Prostate gland (tissue), 2 donors: ENCODE measurements at places on chromosomes 16 and 17. TPM values are rescaled to one million over a fixed set of nuclear protein-coding genes. Genes with fewer than 3 reads are reported as not detected.

Gene LRRC36
- total RNA-seq = not detected

Gene MYO15B
- total RNA-seq = 86.5 TPM

Gene CCL15
- total RNA-seq = not detected

Gene PDILT
- total RNA-seq = 2.4 TPM

Gene WFDC1
- total RNA-seq = 80.8 TPM

Gene SECTM1
- total RNA-seq = 9.0 TPM

Gene GFAP
- total RNA-seq = 0.62 TPM

Gene DOC2B
- 3.0 TPM for total RNA-seq

Gene C16orf54
- total RNA-seq = 1.2 TPM

Gene RAB37
- 1.6 TPM for total RNA-seq

Gene TBC1D28
- total RNA-seq = 1.2 TPM

- no peaks in the 10 kb centered on the region for H3K4me1 ChIP-seq
- H3K27ac ChIP-seq = no peak overlapping the region
- H3K36me3 ChIP-seq = no peaks in the 10 kb centered on the region
- peaks cover 20% of the 10 kb centered on the region for H3K27me3 ChIP-seq
- no peak for DNase-seq
- no peak overlapping the region for H3K4me3 ChIP-seq
Observed at GRCh38 chr17:76867578-76868175, 527 bp upstream of the MGAT5B start.

GRCh38 chr17:48386826-48387225, 43.2 kb downstream of the SKAP1 start:
- H3K36me3 ChIP-seq = no peaks in the 10 kb centered on the region
- no peaks in the 10 kb centered on the region for H3K27me3 ChIP-seq
- DNase-seq = no peak
- no peaks in the 10 kb centered on the region for H3K4me1 ChIP-seq
- no peak overlapping the region for H3K4me3 ChIP-seq
- H3K27ac ChIP-seq = no peak overlapping the region

- H3K4me3 ChIP-seq = no peak overlapping the region
- H3K4me1 ChIP-seq = no peaks in the 10 kb centered on the region
- no peak for DNase-seq
- peaks cover 4% of the 10 kb centered on the region for H3K27me3 ChIP-seq
- H3K27ac ChIP-seq = no peak overlapping the region
Observed at GRCh38 chr16:87541872-87542234, 49.0 kb upstream of the ZCCHC14 start.

DNA sequence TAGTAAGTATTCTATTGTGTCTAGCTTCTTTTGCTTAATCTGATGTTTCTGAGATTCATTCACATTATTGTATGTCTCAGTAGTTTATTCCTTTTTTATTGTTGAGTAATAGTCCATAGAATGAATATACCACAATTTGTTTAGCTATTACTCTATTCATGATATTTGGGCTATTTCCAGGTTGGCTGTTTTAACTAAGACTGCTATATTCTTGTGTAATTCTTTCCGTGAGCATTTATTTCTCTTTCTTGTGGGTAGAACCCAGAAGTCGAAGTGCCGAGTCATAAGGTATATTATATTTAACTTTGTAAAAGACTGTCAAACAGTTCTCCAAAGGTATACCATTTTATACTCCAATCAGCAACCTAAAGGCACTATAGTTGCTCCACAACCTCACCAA, 160.8 kb downstream of the ANKFN1 start:
- no peaks in the 10 kb centered on the region for H3K4me1 ChIP-seq
- no peak overlapping the region for H3K4me3 ChIP-seq
- H3K27ac ChIP-seq = no peak overlapping the region
- no peaks in the 10 kb centered on the region for H3K36me3 ChIP-seq

DNA sequence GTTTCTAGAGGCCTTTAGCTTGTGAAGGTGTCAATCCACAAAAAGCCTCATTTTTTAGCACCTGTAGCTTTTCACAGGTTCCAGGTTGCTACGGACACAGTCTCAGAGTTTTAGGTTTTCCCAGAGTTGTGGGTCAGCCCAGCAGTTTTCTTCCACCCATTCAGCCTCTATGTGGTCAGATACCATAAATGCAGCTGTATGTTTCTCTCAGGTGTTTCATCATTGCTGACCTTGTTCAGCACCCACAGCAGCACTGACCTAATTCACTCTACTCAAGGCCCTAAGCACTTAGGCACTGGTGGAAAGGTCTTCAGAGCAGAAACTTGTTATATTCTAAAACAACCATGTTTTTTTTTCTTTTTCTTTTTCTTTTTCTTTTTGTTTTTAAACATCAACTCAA, 15.0 kb upstream of the SPACA3 start:
- H3K27me3 ChIP-seq = no peaks in the 10 kb centered on the region
- H3K36me3 ChIP-seq = no peaks in the 10 kb centered on the region
- no peak overlapping the region for H3K27ac ChIP-seq
- no peaks in the 10 kb centered on the region for H3K4me1 ChIP-seq

DNA sequence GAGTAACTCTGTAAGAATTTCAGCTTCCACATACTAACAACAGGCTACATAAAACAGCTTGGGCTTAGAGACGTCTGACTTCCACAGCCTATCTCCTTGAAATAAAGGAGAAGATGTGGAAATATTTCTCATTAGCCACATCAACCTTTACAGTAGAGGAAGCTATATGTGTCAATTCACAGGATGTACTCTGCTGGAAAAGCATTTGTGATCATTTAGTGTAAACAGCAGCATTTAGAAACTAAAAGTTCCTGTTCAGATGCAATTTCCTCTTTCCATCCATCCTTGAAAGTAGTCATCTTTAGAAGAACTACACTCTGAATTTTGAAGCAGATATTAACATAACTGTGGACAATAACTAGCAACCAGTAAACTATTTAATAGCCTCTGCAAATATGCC, 46.2 kb downstream of the XPO6 start:
- no peak for DNase-seq
- H3K27me3 ChIP-seq = no peaks in the 10 kb centered on the region
- H3K27ac ChIP-seq = no peak overlapping the region
- H3K4me1 ChIP-seq = no peaks in the 10 kb centered on the region
- no peak overlapping the region for H3K4me3 ChIP-seq

- H3K4me3 ChIP-seq = no peak overlapping the region
- no peak for DNase-seq
- H3K4me1 ChIP-seq = no peaks in the 10 kb centered on the region
- no peak overlapping the region for H3K27ac ChIP-seq
- H3K27me3 ChIP-seq = no peaks in the 10 kb centered on the region
Observed at GRCh38 chr17:72576289-72576759, 455.5 kb downstream of the SOX9 start.

GRCh38 chr16:89359264-89360147, 130.9 kb downstream of the ANKRD11 start:
- peaks cover 28% of the 10 kb centered on the region for H3K4me1 ChIP-seq
- H3K4me3 ChIP-seq = no peak overlapping the region
- no peak for DNase-seq
- no peaks in the 10 kb centered on the region for H3K36me3 ChIP-seq

- H3K27ac ChIP-seq = no peak overlapping the region
- no peaks in the 10 kb centered on the region for H3K36me3 ChIP-seq
- no peaks in the 10 kb centered on the region for H3K4me1 ChIP-seq
- no peaks in the 10 kb centered on the region for H3K27me3 ChIP-seq
- H3K4me3 ChIP-seq = no peak overlapping the region
Observed at GRCh38 chr16:73083271-73083670, 35.3 kb upstream of the ZFHX3 start.

DNA sequence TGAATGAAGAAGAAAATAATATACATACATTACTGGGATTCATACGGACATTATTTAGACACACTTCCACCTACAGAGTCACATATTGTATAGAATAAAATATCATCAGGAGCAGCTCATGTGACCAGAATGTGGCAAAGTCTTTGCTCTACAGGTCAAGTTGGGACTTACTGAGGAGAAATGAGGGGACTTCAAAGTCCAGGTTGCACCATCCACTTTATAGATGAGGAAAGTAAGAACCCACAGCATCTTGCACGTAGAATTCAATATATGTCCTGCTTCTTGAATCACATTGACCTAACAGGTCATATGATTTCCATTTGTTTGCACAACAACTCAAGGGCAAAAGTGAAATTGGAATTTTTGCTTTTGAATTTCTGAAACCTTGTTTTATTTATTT, 524.3 kb downstream of the WWOX start:
- H3K36me3 ChIP-seq = no peaks in the 10 kb centered on the region
- H3K27ac ChIP-seq = no peak overlapping the region
- H3K4me3 ChIP-seq = no peak overlapping the region
- H3K27me3 ChIP-seq = no peaks in the 10 kb centered on the region

- DNase-seq = no peak
- H3K4me1 ChIP-seq = peaks cover 9% of the 10 kb centered on the region
- H3K27ac ChIP-seq = no peak overlapping the region
- no peaks in the 10 kb centered on the region for H3K27me3 ChIP-seq
- no peaks in the 10 kb centered on the region for H3K36me3 ChIP-seq
Observed at GRCh38 chr16:57268804-57269800, 15.4 kb downstream of the PLLP start.

GRCh38 chr17:75088465-75089417, 987 bp downstream of the SLC16A5 start:
- H3K4me3 ChIP-seq = peak overlapping the region; percentile 61
- peak overlapping the region; percentile 91 for H3K27ac ChIP-seq
- DNase-seq = no peak
- H3K27me3 ChIP-seq = no peaks in the 10 kb centered on the region

DNA sequence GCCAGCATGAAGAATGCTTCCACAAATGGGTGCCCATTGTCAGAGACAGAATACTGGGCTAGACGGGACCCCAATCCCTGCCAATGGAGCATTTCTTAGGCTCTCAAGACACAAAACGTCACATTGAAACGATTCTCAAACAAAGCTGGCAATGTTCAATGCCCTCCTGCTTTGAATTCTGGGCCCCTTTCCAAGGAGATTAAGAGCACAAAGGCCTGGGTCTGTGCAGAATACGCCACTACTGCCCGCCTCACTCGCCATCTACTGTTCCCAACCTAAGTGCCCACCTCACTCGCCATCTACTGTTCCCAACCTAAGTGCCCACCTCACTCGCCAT, 9.7 kb downstream of the CFAP20 start:
- DNase-seq = no peak
- H3K27ac ChIP-seq = no peak overlapping the region
- peaks cover 12% of the 10 kb centered on the region for H3K4me1 ChIP-seq

- no peak for DNase-seq
- no peaks in the 10 kb centered on the region for H3K27me3 ChIP-seq
- no peak overlapping the region for H3K27ac ChIP-seq
- H3K4me3 ChIP-seq = no peak overlapping the region
Observed at GRCh38 chr17:39845052-39845846, 18.9 kb downstream of the IKZF3 start.

GRCh38 chr17:8016632-8017424, 14.4 kb downstream of the GUCY2D start:
- H3K27me3 ChIP-seq = no peaks in the 10 kb centered on the region
- H3K4me3 ChIP-seq = peak overlapping the region; percentile 26
- peaks cover 12% of the 10 kb centered on the region for H3K4me1 ChIP-seq
- H3K36me3 ChIP-seq = no peaks in the 10 kb centered on the region
- peak; percentile 63 for DNase-seq

DNA sequence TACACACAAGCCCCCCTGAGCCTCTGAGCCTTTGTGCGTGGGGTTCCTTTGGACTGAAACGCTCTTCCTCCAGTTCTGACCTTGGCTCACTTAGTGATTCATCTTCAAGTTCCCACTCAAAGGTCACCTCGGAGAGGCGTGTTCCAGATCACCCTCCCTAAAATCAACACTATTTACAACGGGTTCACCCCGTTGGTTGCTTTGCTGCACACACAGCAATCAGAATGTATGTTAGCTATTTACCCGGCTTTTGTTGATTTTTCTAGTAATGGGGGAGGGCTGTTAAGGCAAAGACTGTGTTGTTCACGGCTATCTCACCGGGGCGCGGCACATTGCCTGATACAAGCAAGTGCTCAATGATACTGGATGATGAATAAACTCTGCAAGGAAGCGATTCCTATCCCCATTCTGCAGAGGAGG, 977 bp downstream of the NAGPA start:
- H3K4me1 ChIP-seq = peaks cover 4% of the 10 kb centered on the region
- peak overlapping the region; percentile 73 for H3K27ac ChIP-seq
- no peak for DNase-seq
- no peaks in the 10 kb centered on the region for H3K36me3 ChIP-seq
- peak overlapping the region; percentile 82 for H3K4me3 ChIP-seq

DNA sequence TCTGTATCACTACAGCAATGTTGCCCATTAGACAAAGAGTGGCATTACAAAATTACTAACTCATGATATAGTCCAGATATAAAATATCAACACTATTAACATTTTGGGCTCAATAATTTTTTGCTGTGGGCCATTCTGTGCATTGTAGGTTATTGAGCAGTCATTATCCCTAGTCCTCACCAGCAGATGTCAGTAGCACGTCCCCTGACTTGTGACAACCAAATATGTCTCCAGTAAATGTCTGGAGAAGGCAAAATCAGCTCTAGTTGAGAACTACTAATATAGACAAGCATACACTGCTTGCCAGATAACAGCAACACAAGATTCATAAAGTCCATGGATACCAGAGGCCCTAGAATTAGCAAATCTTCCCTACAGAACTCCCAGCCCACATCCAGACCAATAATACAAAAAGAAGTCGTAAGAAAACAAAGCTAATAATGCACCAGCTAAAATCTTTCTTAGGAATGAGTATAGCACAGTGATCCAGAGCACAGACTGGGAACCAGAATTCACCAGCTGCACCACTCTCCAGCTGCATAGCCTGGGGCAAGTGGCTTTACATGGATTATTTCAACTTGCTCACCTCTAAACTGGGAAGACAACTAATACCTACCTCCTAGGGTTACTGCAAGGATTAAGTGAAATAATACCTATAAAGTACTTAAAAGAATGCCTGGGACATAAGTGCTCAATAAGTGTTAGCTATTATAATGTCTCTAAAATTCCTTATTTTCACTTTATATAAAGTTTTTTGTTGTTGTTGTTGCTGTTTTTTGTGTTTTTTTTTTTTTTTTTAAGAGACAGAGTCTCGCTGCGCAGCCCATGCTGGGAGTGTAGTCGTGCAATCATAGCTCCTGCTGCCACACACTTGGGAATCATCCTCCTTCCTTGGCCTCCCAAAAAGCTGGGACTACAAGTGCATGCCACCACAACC, 23.7 kb downstream of the HELZ start:
- no peaks in the 10 kb centered on the region for H3K4me1 ChIP-seq
- DNase-seq = peak; percentile 22
- no peak overlapping the region for H3K27ac ChIP-seq
- no peaks in the 10 kb centered on the region for H3K36me3 ChIP-seq

- peak overlapping the region; percentile 42 for H3K27ac ChIP-seq
- H3K36me3 ChIP-seq = peaks cover 6% of the 10 kb centered on the region
- DNase-seq = no peak
- peaks cover 7% of the 10 kb centered on the region for H3K4me1 ChIP-seq
Observed at GRCh38 chr17:78986649-78987328, 7.1 kb upstream of the LGALS3BP start.

GRCh38 chr17:18248300-18248731, 10.2 kb downstream of the FLII start:
- H3K27ac ChIP-seq = no peak overlapping the region
- H3K4me1 ChIP-seq = no peaks in the 10 kb centered on the region
- DNase-seq = peak; percentile 65
